ENCODE measurements at places on chromosomes 13 and 19.

GRCh38 chr13:50742968-50743367, 100.5 kb downstream of the DLEU7 start:
- DNase-seq = no peak

DNA sequence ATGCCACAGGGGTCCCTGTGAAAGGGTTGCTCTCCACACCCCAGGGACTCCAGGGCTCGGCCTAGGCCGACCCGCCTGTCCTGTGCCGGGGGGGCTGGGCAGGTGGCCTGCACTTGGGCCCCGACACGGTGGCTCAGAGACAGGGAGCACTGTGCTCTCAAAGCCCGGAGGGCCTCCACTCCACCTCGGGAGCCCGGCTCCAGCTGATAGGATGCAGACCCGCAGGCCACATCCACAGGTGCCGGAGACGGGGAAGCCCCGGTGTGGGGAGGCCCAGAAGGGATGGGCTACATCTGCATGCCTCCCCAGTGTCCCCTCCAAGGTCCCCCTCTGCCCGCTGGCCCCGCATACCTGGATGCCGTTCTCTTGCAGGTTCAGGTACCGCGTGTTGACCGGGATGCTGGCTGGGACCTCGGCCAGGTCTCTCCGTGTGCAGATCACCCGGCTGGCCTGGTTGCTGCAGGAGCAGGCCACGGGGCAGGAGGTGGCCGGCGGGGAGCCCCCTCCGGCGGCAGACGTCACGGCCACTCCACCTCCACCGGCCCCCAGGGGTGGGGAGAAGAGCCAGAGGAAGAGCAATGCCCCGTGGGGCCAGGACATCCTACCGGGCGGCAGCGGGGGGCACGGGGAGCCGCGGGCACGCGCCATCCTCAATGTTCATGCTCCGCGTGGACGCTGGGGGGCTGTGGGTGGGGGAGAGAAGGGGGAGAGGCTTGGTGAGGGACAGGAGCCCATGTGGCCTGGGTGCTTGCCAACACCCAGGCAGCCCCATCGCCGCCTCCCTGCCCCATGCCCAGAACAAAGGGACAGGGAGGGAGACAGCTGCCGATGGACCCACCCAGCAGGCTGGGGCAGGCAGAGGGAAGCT, 19.8 kb downstream of the LRRC4B start:
- DNase-seq = no peak

DNA sequence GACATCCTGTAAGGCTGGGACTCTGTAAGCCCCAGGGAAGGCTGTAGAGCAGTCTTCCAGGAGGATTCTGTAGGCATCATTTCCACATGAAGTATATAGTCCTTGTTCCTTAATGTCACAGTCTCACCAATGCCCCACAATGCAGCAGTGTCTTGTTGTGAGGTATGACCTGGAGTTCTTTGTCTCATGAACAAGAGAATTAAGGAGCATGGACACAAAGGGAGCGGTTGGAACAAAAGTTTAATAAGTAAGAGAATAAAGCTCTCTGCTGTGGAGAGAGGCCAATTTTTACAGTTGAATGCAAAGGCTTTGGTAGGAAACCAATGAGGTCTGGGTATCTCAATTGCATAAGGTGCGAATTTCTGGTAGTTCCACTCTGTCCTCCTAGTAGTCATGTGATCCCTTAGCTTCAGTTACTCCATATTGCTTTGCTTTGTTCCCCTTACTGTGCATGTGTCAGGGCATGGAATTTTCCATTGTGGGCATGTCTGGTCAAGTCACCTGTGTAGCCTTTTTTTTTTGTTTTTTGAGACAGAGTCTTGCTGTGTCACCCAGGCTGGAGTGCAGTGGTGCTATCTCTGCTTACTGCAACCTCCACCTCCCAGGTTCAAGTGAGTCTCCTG, 124.3 kb upstream of the TMTC4 start:
- no peak for DNase-seq

DNA sequence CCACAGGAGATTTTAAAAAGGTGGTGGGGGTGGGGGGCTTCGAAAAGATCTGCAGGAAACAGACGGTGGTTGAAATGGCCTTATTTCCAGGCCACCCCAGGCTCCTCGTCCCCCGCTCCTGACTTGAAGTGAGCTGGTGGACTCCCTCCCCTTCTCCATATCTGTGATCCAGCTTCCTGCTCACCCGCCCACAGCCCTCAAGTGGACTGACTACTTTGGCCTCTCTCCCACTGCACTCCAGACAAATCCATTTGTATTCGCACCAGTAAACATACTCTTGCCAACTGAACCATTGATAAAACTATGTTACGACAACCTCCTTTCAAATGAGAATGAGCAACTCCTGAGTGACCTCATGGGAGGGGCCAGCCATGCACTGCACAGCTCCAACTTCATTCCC, 259.5 kb downstream of the COL4A1 start:
- no peak for DNase-seq

GRCh38 chr13:91142572-91142971, 204.9 kb upstream of the MIR17HG start:
- DNase-seq = no peak

DNA sequence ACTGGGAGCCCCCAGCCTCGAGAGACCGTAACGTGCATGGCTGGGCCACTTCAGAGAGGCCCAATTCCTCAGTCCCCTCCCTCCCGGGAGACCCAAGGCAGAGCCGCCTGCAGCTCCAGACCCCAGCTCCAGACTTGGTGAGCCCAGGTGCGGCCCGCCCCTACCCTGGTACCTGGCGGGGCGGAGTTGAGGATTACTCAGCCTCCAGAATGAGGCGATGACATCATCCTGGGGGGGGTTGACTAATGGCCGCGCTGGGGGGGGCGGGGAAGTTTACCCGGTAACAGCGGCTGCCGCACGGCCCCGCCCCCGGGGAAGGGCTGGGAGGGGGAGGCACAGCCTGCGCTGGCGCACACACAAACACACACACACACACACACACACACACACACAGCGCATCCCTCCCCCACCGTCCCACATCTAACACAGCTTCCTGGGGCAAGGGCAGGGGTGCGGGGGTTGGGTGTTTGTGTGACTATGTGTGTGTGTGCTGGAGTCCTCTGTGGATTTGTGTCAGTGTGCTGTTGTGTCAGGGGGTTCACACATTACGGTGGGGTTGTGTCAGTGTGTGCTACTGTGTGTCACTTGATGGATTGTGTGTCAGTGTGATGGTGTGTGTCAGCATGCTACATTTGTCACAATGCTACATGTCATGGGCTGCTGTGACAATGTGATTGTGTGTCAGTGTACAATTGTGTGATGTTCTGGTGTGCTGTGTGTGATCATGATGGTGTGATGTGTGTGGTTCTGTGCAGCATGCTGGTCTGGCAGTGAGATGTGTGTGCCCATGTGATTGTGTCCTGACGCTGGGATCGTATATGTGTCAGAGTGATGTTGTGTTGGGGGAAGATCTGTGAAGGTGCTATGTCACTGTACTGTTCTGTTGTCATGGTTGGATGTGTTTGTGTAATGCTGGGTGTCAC, 10.3 kb upstream of the BBC3 start:
- peak; percentile 84 for DNase-seq

GRCh38 chr13:96071504-96071903, 18.3 kb upstream of the UGGT2 start:
- no peak for DNase-seq

DNA sequence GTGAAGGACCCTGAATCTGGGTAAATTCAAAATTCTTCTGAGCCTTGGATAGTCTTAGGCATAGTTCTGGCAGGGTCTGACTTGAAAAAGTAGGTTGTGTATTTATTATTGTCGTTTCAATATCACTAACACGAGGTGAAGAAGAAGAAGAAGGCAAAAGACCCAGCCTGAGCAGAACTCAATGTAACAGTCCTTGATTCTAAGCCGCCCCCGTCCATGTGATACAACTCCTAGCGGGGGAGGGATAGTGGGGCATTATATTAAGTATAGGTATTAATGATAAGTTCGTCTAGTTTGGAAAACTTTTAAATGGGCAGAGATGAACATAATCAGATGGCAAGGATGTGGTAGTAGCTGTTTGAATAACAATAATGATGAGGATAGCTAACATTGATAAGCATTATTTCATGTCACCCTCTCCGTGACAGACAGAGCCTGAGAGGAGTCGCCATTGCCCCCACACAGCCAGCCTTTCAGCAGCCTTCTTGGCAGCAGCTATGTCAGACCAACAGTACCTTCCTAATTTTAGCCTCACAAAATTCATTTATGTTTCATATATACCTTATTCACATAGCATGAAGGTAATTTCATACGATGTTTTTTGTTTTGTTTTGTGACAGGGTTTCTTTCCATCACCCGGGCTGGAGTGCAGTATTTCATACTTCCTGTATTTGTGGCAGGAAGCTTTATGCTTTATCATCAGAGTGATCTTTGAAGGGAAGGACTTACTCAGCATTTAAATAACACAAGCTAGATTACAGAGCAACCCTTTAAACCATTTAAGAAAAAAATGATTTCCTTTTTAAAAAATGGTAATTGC, 64.4 kb upstream of the NPAS1 start:
- peak; percentile 11 for DNase-seq

DNA sequence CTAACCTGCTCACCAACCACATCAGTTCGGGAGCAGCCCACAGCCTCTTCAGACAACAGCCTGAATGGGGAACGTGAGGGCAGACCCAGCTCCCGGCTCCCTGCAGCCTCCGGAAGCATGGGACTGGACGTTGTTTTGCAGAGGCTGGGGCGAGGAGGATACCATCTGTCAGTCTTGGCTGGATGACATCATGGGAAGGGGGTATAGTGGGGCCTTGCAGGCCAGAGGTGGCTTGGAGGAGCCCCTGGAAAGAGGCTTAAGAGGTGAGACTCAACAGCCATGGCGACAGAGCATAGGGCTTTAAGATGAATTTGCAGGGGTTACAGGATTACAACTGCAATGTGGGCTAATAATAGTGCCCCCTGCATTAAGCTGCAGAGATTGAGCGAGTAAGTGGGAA, 1.5 kb downstream of the FXYD3 start:
- no peak for DNase-seq

- no peak for DNase-seq
These were observed 31.7 kb upstream of the PCDH8 start for GRCh38 chr13:52879950-52880741.

DNA sequence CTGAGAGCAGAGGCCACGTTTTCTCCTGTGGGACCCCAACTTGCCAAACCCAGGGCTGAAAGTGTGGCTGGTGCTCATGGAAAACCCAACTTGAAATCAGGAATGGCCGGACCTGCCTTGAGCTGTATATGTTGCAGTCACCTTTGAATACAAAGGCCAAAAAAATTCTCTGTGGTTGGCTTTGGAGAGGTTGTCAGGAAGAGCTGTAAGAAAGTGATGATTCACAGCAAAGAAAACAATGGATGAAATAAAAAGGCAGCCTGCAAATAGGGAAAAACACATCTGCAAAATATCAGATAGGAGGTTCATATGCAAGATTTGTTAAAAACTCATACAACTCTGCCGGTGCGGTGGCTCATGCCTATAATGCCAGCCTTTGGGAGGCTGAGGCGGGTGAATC, 715.8 kb downstream of the UQCRFS1 start:
- DNase-seq = no peak

DNA sequence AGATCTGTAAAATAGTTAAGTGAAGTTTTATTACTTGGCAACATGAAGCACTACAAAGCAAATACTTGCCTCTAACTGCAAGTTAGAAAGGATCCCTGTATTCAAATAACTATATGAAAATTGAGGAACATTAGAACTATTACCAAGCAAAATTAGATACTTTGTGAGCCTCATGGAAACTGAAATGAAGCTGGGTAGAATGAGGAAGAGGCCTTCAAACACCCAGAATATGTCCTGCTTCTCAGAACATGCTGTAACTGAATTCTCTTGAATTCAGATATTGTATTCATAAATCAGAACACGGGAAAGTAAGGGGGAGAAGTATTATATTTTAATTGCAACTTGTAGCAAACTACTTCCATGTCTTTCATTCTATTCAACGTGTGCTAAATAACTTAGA, 947.9 kb downstream of the PCDH17 start:
- no peak for DNase-seq

- no peak for DNase-seq
These were observed 4.4 kb upstream of the C19orf18 start for GRCh38 chr19:57978586-57979289.

GRCh38 chr13:43883631-43884030, 3.9 kb downstream of the LACC1 start:
- DNase-seq = no peak

DNA sequence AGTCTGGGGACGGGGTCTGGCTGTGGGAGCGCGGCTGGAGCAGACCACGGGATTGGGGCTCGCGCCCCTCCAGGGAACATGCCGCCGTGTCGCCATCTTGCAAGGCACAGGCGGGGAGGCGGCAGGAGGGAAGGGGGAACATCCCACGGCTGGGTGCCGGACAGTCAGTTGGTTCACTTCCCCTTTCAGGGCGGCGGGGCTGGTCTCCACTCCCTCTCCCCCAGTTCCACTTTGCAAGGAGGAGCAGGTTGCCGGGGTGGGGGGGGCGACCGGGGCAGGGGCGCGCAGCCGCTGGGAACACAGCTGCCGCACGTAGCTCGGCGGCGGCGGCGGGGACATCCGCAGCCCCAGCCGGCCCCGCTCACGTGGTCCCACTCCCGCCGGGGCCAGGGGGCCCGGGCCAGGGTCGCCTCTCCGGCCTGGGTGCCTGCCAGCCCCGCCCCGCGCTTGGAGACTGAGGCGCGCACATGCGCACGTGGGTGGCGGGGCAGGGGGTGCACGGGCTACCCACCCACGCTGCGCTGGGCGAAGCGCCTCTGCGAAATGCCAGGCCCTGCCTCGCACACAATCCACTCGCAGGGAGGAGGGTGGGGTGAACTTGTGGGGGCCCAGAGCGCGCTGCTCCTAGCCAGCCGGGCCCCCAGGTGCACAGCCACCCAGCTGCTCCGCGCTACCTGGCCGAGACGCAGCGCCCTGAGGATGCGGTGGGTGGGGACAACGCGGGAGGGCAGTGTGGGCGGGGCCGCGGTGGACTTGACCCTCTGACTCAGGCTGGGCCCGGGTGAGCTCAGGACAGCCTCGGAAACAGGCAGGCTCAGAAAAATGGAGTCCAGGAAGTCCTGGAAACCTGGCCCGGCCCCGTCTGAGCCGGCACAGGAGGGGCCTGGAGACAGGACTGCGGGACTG, 6.4 kb downstream of the KLF16 start:
- peak; percentile 52 for DNase-seq

DNA sequence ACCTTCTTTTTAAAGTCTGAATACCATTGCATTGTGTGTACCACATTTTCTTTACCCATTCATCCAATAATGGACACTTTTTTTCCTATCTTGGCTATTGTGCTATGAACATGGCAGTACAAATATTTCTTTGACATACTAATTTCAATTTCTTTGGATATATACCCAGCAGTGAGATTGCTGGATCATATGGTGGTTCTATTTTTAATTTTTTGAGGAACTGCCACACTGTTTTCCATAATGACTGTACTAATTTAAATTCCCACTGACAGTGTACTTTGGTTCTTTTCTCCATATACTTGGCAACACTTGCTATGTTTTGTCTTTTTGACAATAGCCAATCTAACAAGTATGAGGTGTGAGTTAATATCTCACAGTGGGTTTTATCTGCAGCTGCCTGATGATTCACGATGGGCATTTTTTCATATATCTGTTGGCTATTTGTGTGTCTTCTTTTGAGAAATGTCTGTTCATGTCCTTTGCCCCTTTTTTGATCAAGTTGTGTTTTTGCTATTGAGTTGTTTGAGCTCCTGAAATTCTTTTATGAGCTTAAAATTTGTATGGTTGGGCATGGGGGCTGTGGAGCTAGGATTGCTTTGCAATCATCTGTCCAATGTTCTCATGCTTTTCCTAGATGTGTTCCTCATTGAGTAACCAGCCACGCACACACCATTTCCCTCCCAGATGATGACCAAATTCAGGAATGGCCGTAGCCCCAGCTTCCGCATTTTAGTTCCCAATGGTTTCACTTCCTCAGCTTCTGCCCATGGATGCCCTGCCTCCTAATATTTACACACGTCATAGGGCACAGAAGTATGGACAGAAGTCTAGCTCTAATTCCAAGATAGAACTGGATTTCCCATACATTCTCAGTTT, 380.0 kb upstream of the SGCG start:
- no peak for DNase-seq
